ENCODE measurements at places on chromosomes 2 and 18. TPM values are rescaled to one million over a fixed set of nuclear protein-coding genes. Genes with fewer than 3 reads are reported as not detected.
A peak's percentile ranks its signal among the peaks of the same experiment; 100 is the strongest.

Gene ANKRD53
- 2.9 TPM for total RNA-seq

- no peak for DNase-seq
These were observed 157.4 kb downstream of the FBXO15 start for GRCh38 chr18:73990258-73990657.

- DNase-seq: no peak
These were observed 181.2 kb downstream of the THADA start for GRCh38 chr2:43414586-43415135.

- no peak for DNase-seq
These were observed 58.2 kb downstream of the COPS8 start for GRCh38 chr2:237143676-237144440.

DNA sequence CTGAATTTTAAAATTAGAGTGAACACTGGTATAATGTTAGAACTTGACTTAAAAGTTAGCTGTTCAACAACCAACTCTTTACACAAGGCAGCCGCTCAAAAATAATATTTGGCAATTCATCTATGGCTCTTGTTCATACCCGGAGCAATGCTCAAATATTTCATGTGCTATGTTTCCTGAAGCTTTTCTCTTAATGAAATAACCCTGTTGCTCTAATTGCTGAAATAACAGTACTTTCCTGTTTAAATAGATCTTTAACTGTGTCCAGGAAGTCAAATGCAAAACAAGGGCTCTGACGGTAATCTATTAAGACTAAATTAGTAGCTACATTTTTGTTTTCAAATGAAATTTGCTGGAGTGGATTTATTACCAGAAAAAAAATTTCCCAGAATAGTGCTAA is 33.7 kb downstream of the RFTN2 start:
- DNase-seq: no peak

Gene CLEC4F
- total RNA-seq: 0.17 TPM

DNA sequence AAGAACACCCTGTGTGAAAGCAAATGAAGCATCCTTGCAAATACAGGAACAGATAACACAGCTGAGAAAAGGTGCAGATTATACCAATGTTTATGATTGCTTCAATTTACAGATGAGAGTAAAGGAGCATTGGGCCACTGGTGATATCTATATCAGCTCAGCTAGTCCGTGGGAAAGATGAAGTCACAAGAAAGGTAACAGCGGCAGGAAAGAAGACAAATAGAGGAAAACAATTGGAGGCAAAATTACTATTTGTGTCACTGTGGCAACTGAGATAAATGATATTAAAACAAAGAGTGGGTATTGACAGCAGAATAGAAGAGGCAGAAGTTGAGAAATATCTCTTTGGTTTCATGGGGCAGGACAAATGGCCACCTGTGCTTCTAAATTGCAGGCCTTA is 121.2 kb upstream of the CAVIN2 start:
- DNase-seq: no peak

DNA sequence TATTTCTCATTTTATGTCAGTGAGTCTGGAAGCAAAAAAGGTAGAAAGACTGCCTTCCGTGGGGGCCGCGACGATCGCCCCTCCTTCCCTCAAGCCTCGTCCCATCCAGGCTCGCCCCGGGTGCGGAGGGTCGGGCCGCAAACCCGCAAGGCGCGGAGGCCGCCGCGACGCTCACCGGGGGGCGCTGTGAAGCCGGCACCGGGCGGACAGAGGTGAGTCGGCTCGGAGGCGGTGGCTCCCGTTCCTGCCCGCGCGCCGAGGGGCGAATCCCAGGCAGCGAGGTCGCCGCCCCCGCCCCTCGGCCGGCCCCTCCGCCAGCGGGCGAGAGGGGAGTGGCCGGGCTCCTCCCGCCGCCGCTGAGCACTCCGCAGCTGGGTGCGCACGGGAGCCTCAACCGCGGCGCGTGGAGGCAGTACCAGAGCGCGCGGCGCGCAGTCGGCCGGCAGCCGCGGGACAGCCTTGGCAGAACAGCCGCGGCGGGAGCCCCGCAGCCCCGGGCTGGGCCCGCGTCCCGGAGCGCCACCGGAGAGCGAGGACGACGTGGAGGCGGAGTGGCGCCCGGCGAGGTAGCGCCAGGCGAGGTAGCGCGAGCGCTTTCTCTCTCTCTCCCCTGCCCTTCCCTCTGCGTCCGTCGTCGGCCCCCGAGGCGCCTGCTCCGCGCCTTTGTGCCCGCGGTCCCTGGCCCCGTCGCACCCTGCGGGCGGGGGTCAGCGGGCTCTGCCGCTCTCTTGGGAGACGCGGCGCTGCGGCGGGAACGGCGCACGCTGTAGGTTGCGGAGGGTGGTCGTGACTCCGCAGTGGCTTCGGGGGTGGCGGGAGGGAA is at the start of gene MYO1B:
TSS of gene MYO1B (plus strand) at position 359 of the 823 bp plus-strand sequence. CDS start 31,492 bp downstream, outside the sequence.
- DNase-seq: peak; percentile 58

- DNase-seq: no peak
These were observed 31.3 kb downstream of the PPM1B start for GRCh38 chr2:44200011-44200410.

Gene RUFY4
- total RNA-seq: 0.17 TPM

- DNase-seq: no peak
These were observed 167.8 kb upstream of the HAAO start for GRCh38 chr2:42960002-42960841.

All from mucosa of gallbladder (tissue), 1 donor.